ENCODE measurements at places on chromosomes 13 and 19.

DNA sequence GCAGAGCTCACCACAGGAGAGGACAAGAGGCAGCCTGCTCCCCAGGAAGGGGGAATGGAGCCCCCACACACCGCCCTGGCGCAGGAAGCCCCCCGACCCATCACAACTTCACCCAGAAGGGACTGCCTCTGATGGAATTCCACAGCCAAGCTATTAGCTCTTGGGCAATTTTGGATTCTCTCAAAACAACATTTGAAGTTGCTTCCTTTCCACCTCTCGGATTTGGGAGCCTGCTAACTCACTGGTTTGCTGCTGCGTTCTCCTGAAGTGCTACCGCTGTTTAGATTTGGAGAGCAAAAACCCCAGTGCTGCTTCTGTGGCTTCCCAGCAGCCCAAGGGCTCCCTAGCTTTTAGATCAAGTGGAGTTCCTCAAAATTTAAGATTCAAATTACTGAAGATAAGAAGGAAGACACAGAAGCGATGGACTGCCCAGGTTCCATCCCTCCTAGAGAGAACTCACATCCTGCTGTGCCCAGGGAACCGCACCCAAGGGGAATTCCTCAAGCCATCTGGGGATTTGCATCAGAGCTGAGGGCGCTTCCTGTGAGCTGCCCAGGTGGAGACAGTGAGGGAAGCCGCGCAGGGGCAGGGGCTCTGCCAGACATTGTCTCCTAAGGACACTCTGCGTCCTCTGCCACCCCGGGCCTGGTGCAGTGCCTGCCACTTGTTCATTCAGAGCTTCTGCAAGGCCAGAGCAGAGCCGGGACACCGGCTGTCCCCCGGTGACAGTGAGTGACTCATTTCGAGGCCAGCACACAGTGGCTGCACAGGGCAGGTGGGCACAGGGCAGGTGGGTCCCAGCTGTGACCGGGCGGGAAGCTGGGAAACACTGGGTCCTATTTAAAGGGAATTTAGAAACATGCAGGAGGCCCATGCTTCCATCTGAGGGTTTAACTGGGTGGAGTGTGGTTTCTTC is 45.5 kb downstream of the COL4A1 start:
- no peak for DNase-seq

DNA sequence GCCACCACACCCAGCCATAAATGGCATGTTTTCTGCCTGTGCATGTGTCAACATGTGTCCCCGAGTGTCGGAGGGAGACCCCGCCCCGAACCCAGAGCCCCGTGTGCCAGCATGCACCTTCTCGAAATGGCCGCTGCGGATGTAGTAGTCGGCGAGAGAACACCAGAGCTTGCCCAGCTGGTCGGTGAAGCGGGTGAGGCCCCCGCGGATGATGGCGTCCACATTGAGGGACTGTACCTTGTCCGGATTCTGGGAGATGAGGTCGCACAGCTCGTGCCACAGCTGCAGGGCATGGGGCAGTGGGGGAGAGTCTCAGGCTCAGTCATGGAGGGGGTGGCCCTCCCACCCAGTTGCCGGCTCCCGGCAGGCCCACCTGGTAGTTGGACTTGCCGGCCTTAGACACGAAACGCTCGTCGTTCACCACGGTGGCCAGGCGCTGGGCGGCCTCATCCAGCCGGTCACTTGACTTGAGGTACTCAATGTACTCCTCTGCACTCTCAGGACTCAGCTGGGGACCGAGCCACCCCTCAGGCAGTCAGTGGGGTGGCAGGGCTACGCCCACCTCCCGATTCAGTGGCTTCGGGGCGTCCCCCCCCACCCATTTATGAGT is 3.5 kb downstream of the XAB2 start:
- no peak for DNase-seq

DNA sequence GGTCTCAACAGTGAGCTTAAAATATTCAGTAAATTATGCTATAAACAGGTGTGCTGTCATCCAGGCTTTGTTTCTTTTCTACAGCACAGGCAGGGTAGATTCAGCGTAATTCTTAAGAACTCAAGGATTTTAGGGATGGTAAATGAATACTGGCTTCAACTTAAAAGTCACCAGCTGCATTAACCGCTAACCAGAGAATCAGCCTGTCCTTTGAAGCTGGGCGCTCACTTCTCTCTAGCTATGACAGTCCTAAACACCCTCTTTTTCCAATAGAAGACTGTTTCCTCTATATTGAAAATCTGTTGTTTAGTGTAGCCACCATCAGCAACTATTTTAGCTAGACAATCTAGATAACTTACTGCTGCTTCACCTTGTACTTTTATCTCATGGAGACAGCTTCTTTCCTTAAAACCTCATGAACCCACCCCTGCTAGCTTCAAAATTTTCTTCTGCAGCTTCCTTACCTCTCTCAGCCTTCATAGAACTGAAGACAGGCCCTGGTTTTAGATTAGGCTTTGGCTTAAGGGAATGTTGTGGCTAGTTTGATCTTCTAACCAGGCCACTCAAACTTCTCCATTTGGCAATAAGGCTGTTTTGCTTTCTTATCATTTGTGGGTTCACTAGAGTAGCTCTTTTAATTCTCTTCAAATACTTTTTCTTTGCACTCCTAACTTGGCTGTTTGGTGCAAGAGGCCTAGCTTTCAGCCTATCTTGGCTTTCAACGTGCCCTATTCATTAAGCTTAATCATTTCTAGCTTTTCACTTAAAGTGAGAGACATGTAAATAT is 89.5 kb downstream of the USP12 start:
- no peak for DNase-seq

GRCh38 chr13:113767366-113767765 is 8.3 kb downstream of the TMEM255B start:
- DNase-seq = no peak

DNA sequence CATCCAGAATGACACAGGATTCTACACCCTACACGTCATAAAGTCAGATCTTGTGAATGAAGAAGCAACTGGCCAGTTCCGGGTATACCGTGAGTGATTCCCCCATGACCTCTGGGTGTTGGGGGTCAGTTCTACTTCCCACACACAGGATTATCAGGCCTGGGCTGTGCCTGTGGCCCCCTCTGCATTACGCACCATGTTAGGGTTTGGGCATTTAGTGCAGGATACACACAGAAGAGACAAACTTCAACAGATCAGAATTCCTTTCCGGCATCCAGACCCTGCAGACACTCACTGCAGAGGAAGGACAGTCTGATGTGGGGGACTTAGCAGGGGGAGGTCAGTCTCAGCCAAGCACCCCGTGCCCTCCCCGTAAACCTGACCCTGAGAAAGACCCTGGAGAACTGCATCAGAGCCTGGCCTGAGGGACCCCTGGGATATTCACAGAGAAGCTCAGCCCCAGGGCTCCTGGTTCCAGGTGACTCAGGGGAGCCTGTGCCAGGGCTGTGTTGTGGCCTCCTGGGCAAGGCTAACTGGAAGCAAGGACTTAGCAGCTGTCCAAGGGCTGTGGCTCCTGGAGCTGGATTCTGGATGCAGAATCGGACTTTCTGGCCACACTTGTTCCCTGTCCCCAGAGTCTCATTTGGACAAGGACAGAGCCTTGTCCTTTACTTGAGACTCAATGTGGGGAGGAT is 1.7 kb downstream of the CEACAM5 start:
- no peak for DNase-seq

DNA sequence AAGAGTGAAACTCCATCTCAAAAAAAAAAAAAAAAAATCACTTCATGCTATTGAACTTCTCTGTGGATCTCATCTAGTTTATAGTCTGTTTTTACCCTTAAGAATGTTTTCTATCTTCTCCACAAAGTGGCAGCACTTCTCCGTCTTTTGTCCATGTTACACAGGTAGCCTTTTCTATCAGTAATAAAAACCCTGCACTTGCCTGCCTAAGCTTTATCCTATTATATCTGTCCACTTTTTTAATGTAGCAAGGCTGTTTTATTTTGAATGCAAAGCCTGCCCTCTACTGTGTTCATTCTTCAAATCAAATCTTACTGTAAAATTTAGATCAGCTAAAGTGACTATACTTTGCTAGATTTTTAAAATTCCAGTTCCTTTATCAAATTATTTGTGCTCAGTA is 124.0 kb downstream of the STOML3 start:
- no peak for DNase-seq

DNA sequence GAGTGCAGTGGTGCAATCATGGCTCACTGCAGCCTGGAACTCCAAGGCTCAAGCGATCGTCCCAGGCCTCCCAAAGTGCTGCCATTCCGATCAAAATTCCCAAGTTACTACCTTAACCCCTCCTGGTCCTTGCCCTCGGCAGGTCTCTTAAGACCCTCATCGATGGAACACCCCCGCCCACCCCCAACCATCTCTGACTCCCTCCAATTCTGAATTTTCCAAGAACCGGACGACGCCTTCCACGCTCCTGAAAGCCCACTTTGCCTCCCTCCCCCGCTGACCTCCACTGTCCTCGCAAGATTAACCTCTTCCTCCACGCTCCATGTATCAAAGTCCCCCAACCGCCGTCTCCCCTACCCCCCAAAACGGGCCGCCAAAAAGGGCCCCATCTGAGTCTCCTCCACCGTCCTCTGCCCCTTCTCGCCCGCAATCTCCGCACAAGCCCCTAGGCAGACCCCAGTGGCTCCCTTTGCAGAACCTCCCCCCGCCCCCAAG is 539 bp downstream of the DAPK3 start:
- DNase-seq = no peak

GRCh38 chr13:39052944-39053343 is 14.7 kb downstream of the NHLRC3 start:
- DNase-seq = no peak

GRCh38 chr13:85031771-85032170 is 767.4 kb downstream of the SLITRK6 start:
- no peak for DNase-seq

- no peak for DNase-seq
These were observed 95.2 kb downstream of the PCCA start for GRCh38 chr13:100184095-100184494.

GRCh38 chr13:65834897-65835296 is 1395.2 kb downstream of the PCDH9 start:
- DNase-seq = no peak

DNA sequence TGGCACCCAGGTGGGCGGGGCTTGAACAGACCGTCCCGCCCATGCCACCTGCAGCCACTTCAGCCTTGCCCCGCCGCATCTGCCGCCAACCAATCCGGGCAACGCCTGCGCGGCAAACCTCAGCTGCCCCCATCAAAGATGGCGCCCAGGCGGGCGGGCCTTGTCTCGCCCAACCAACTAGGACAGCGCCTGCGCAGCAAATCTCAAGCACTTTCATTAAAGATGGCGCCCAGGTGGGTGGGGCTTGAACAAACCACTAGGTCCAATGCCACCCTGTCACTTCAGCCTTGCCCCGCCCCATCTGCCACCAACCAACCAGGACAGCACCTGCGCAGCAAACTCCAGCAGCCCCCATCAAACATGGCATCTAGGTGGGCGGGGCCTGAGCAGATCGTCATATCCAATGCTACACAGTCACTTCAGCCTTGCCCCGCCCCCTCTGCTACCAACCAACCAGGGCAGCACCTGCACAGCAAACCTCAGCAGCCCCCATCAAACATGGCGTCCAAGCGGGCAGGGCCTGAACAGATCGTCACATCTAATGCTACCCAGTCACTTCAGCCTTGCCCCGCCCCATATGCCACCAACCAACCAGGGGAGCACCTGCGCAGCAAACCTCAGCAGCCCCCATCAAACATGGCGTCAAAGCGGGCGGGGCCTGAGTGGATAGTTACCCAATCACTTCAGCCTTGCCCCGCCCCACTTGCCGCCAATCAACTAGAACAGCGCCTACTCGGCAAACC is 1.4 kb downstream of the PEG3 start:
- DNase-seq = no peak

- DNase-seq = no peak
These were observed 11.8 kb downstream of the TGFB1 start for GRCh38 chr19:41341669-41342490.

GRCh38 chr13:33188093-33188882 is 97.3 kb downstream of the STARD13 start:
- no peak for DNase-seq

All from NCI-H2081 treated with DMSO at 0.1 percent for 48 hours (cell line).